ENCODE measurements at places on chromosomes 3 and 15.
A peak's percentile ranks its signal among the peaks of the same experiment; 100 is the strongest.

DNA sequence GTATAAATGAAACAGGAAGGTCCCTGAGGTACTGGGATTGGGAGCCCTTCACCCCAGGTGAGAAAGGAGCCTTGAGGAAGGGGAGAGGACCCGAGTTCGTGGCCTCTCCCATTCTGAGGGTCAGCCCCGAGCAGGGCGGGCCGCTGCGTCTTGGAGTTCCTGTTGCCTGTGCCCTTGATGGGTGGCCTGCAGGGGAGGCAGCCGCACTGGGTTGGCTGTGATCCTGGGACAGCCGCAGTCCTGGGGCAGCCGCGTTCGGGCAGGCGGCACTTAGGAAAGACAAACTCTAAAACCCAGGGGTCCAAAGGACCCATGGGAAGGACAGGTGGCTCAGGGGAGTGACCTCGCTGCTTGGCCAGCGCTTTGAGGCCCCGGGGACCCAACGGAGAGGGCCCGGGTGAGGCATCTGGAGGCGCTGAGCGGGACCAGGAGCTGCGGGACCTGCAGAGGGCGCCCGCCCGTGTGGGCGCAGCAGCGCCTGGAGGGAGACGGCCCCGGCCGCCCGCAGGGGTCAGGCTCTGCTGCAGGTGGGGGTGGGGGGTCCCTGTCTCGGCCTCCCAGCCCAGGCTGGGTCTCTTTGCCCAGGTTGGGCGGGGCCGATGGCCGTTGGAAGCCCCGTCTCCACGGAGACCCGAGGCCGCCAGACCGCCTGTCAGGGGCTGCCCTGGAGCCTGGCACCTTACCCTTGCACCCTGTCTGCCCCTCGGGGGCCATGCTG lies 65.1 kb downstream of the HMCES start:
- no peaks in the 10 kb centered on the region for H3K4me1 ChIP-seq
- H3K27me3 ChIP-seq = no peaks in the 10 kb centered on the region

GRCh38 chr3:71360180-71360579 lies 223.3 kb downstream of the FOXP1 start:
- H3K27ac ChIP-seq = no peak overlapping the region
- H3K4me1 ChIP-seq = no peaks in the 10 kb centered on the region
- H3K27me3 ChIP-seq = no peaks in the 10 kb centered on the region
- no peaks in the 10 kb centered on the region for H3K36me3 ChIP-seq

GRCh38 chr3:186247821-186248814 lies 113.9 kb downstream of the DGKG start:
- H3K27ac ChIP-seq = no peak overlapping the region
- H3K4me3 ChIP-seq = no peak overlapping the region
- DNase-seq = no peak

DNA sequence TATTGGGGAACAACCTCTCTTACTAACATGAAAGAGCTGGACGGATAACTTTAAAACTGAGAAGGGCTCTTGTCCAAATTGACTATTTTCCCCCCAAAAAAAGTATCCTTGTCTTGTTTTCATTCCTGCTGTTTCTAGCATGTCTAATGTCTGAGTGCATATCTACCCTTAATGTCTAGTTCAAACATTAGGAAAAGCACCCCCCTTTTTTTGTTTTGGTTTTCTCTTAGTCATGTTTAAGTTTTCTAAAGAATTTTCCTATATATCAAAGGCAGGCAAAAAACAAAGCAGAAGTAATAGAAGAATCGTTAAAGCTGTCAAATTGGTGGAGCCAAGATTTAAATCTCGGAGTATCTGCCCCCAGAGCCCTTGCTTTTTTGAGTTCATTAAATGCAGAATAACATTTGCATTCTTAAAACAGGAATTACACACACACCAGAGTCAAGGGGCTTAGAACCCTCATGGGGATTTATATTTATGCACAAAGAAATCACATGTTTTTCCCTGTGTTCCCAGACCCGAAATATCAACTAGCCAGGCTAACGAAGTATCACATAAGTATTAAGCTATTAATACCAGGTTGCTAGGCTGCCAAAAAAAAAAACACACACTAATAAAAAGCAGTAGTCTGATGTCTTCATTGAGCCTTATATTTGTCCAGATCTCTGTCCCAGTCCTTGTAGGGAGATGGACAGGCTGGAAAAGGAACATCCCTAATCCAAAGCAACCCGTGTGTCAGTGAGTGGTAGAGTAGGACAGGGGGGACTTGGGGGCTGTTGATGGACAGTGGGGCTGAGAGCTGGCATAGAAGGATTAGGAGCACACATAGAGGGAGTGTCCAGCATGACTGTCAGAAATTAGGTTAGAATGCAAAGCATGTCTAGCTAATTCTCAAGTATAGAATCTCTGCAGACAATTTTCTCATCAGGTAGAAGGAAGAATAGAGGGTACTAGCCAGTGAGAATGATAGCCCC lies 103.6 kb upstream of the BFSP2 start:
- no peak for DNase-seq
- H3K27ac ChIP-seq = no peak overlapping the region
- H3K36me3 ChIP-seq = no peaks in the 10 kb centered on the region
- no peak overlapping the region for H3K4me3 ChIP-seq

GRCh38 chr3:10259798-10260197 lies 11.5 kb downstream of the TATDN2 start:
- no peak for DNase-seq
- H3K4me1 ChIP-seq = peaks cover 6% of the 10 kb centered on the region
- H3K27ac ChIP-seq = no peak overlapping the region
- H3K27me3 ChIP-seq = no peaks in the 10 kb centered on the region
- H3K36me3 ChIP-seq = no peaks in the 10 kb centered on the region

DNA sequence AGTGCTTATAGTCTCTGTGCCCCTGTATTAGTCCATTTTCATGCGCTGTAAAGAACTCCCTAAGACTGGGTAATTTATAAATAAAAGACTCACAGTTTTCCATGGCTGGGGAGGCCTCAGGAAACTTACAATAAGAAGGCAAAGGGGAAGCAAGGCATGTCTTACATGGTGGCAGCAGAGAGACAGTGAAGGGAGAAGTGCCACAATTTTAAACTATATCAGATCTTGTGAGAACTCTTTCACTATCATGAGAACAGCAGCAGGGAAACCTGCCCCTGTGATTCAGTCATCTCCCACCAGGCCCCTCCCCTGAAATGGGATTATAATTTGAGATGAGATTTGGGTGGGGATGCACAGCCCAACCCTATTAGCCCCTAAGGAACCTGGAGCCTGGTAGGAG lies 243.2 kb downstream of the EDEM1 start:
- H3K4me3 ChIP-seq = no peak overlapping the region
- no peaks in the 10 kb centered on the region for H3K27me3 ChIP-seq

DNA sequence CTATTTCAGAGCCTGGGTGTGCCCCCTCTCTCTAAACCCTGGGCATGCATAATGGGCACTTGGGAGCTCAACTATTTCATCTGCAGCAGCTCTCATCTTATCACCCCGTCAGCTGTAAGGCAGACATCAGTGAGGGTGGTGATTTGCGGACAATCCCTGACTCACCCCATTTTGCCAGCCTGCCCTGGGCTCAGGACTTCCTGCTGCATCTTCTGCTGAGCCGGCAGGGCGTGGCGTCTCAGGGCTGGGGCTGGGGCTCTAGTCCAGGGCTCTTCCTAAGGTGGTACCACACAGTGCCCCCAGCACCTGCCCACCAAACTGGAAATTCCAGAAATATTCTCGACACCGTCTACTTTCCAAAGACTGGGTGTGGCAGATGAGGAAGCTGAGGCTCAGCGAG lies 925 bp upstream of the PSTPIP1 start:
- DNase-seq = no peak
- no peaks in the 10 kb centered on the region for H3K36me3 ChIP-seq
- no peaks in the 10 kb centered on the region for H3K27me3 ChIP-seq
- no peak overlapping the region for H3K27ac ChIP-seq
- peaks cover 1% of the 10 kb centered on the region for H3K4me1 ChIP-seq

DNA sequence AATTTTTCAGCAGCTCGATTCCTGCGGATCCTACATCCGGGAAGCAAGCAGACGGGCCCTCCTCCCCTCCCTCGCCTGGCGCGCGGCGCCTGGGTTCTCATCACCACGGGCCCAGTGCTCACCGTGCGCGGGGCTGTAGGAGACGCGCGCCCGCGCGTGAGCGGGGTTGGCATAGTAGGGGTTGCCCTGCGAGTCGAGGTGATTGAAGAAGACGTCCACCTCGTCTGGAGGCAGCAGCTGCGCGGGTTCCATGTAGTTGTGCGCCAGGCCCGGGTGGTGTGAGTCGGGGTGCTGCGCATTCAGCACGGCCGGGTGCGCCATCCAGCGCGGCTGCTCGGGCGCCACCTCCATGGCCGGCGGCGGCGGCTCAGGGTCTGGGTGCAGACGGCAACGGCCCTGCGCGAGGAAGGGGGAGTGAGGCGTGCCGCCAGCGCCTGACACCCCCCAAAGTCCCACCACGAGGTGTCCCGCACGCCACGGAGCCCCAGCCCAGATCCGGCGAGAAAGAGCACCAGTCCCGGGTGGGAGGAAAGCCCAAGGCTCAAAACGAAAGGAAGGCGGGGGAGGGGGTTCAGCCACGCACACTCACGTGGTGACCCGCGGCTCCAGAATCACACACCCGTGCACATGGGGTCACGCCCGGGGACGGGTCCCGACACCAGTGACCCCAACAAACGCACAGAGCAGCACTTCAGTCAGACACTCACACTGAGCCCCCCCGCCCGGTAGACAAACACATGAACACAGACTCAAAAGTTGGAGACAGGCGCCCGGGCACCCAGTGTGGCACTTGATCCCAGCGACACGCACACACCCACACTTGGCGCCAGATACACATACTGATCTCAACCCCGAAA lies 6.1 kb downstream of the GATA2 start:
- H3K4me3 ChIP-seq = peak overlapping the region; percentile 42
- DNase-seq = peak; percentile 62
- H3K27ac ChIP-seq = no peak overlapping the region
- H3K36me3 ChIP-seq = no peaks in the 10 kb centered on the region
- H3K27me3 ChIP-seq = peaks cover 100% of the 10 kb centered on the region

DNA sequence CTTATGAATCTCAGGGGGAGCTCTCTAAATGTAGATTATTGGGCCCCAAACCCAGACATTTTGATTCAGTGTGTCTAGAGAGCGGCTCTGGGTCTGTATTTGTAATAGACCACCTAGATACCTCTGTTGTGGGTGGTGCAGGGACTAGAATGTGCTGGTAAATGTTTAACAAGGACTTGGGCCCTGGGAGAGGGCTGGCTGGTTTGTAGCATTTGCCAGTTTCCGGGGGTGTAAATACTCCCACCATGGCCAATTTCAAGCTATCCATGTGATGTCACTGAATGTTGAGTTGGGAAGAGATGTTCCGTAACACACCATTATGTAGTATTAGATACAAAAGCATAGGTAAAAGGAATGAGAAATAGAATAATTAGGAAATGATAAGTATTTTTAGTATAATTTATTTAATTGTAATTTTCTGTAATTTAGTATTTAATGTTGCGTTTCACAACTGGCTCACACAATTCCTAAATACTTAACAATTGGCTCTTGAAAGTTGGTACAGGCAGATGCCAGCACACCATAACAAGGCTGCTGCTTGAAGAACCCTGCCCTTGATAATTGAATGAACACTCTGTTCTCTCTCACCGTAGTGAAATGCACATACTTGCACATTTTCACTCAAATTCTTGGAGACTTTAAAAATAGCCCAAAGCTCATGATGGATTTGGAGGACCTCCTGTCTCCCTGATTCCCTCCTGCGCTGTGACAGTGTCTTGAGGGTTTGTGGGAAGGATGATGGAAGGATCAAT lies 359.2 kb upstream of the PROK2 start:
- H3K36me3 ChIP-seq = no peaks in the 10 kb centered on the region
- H3K27ac ChIP-seq = no peak overlapping the region

- no peak overlapping the region for H3K27ac ChIP-seq
- no peaks in the 10 kb centered on the region for H3K27me3 ChIP-seq
- H3K36me3 ChIP-seq = no peaks in the 10 kb centered on the region
- no peak for DNase-seq
- no peak overlapping the region for H3K4me3 ChIP-seq
Measured at GRCh38 chr3:160810362-160811236, 54.6 kb downstream of the PPM1L start.

DNA sequence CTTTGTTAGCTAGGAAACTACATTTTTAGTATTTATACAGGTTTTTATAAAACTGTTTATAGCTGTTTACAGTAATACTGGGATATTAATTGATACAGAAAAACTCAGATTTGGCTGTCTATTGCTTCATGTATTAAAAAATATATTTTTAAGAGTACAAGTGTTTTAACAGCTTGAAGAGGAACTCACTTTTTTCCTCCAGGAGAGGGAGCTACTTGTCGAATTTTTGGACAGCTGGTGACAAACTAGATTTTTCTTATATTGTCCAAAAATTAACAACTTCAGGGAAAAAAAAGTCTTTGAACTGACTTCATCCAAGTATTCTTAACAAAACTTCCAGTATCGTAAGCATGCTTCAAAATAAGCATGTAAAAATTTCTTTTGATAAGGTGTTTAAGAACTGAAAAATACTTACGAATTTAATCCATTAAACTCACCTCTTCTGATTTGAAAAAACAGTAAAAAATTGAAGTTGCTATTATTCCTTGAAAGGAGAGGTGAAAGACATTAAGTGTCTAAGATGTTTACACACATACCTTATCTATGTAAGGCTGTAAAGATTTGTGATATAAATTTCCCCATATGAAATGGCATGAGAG lies 4.0 kb downstream of the DIPK2A start:
- H3K27ac ChIP-seq = no peak overlapping the region
- DNase-seq = peak; percentile 16
- H3K4me3 ChIP-seq = peak overlapping the region; percentile 96
- H3K4me1 ChIP-seq = peaks cover 42% of the 10 kb centered on the region
- no peaks in the 10 kb centered on the region for H3K27me3 ChIP-seq
- no peaks in the 10 kb centered on the region for H3K36me3 ChIP-seq

- H3K4me3 ChIP-seq = no peak overlapping the region
- no peaks in the 10 kb centered on the region for H3K27me3 ChIP-seq
- no peaks in the 10 kb centered on the region for H3K36me3 ChIP-seq
- H3K27ac ChIP-seq = no peak overlapping the region
- no peak for DNase-seq
Measured at GRCh38 chr15:36484038-36484778, 95.2 kb upstream of the CDIN1 start.

DNA sequence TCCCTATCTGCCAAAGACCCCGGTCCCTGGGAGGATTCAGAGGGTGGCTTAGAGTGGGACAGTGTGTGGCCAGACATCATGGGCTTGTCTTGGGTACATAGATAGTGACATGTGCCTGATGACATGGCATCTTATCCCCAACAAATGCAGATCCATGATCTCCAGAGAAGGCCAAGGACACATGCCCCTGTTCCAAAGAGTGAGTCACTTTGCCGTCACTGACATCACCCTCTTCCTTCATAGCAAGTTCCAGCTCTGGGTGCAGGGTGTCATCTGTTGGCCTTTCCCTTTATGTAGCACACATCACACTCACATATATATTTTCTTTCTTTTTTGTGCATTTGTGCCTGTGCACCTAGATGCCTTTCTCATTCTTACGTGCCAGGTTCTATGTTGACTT lies 350.5 kb downstream of the LRTM1 start:
- no peak for DNase-seq
- H3K27ac ChIP-seq = no peak overlapping the region
- H3K36me3 ChIP-seq = no peaks in the 10 kb centered on the region
- H3K4me3 ChIP-seq = no peak overlapping the region

All from neural progenitor cell (in vitro differentiated cells).